ENCODE measurements at places on chromosomes 12 and 14.

DNA sequence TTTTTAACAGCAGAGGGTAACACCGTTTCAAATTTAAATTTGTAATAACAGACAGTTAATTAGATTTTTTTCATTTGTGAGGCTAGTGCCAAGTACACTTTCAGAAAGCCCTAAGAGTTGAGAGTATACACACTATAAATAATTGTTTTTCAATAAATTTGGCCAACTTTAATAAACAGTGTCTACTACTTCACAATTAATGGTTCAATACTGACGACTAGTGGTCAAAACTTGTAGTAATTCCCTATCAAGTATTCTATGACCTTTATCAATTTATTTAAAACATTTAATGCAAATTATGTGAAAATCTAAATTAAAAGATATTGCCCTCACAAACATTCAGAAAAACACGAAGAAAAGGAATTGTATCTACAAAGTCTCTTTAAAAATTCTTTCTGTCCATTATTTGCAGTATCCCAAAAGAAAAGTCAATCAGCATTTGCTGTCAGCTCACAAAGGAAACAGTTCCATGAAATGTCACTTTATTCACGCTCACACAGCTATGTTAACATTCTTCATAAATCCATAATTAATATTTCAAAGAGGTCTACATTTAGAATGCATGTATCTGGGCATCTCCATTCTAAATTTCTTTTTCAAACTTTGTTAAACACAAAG is 91.2 kb downstream of the CEP128 start:
- no peak for DNase-seq

GRCh38 chr14:39722547-39723273 is 290.5 kb upstream of the FBXO33 start:
- DNase-seq = no peak

GRCh38 chr14:84581041-84581440 is 948.9 kb upstream of the FLRT2 start:
- no peak for DNase-seq

GRCh38 chr14:90924621-90925340 is 108.6 kb upstream of the TTC7B start:
- no peak for DNase-seq

DNA sequence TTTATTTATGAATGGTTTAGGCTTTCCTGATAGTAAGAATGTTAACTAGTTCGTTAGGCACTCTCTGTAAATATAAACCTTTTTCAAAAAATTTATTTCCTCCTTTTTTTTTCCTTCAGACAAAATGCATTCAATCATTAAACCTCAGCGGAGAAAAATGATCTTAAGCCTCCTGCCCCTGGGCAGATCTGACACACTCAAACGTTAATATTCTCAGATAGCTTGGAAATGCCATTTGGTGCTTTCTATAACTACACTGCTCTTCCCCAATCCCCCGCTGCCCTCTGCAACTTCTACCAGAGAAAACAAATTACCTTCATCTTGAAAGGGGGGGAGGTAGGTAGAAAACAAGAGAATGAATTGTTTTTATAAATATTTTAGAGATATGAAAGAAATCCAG is 521.2 kb downstream of the MED13L start:
- DNase-seq = no peak

Data from NCI-H187 (cell line).